ENCODE measurements at places on chromosomes 11 and 22. TPM values are rescaled to one million over a fixed set of nuclear protein-coding genes. Genes with fewer than 3 reads are reported as not detected.
A peak's percentile ranks its signal among the peaks of the same experiment; 100 is the strongest.

DNA sequence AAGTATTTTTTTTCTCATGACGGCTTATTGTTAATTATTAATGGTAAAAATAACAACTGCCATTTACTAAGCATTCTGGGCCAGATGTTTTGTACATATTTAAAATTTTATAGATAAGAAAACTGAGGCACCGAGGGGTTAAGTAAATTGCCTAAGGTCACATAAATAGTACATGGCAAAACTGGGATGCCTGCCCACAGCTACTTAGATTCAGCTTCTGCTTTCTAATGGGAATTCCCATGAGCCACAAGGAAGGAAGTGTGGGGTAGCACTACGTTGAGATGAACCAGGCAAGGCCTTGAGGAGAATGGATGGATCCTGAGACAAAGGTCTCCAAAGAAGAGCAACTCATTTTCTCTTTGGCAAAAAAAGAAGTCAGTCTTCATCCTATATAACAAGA lies 11.9 kb upstream of the PHF21A start:
- no peak for DNase-seq

DNA sequence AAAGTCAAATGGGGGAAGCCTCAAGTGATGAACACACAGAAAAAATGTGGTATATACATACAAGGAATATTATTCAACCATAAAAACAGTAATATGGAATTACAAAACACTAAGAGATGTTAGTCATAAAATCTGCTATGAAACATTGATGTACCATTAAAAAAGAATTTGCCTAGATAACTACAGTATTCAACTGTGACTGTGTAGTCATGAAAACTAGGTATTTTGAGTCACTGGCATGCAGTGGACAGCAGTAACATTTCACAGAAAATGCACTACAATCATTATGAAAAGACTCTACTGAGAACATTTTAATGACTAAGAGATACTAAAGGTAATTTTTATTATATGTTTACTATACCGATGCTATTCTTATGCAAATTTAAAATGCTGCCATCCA lies 11.7 kb downstream of the ZNF195 start:
- DNase-seq: no peak

Gene TEAD1
- total RNA-seq: 121 TPM

DNA sequence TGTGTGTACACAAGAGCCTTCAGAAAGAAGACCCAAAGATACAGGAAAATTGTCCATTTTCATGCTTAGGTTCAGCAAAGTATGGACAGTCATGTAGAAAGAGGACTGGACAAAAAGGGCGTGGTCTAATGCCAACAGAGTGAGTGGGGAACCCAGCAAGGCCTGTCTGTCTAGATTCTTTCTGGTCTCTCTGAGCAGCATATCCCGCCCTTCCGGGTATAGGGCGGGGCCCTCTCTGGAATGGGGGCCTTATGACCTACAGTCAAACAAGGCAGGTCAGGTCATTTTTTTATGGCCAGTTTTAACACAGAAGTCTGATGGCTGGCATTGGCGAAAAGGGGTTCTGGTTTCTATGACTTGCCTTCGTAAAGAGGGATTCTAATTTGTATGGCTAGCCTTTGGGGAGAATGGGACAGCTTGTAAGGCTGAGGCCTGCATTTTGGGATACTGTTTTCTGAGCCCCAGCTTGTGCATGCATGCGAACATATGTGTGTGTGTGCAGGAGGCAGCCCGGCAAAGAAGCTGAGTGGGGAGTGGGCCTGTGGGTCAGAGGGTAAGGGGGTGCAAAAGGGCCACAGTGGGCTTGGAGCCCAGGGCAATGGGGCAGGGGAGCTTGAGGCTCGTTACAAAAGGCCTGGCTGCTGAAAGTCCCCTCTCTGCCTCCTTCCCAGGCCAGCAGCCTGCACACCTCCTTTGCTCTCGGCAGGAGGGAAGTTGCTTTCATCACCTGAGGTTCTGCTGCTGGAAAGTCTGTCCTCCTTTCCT lies 130.5 kb upstream of the B3GAT1 start:
- DNase-seq: no peak

DNA sequence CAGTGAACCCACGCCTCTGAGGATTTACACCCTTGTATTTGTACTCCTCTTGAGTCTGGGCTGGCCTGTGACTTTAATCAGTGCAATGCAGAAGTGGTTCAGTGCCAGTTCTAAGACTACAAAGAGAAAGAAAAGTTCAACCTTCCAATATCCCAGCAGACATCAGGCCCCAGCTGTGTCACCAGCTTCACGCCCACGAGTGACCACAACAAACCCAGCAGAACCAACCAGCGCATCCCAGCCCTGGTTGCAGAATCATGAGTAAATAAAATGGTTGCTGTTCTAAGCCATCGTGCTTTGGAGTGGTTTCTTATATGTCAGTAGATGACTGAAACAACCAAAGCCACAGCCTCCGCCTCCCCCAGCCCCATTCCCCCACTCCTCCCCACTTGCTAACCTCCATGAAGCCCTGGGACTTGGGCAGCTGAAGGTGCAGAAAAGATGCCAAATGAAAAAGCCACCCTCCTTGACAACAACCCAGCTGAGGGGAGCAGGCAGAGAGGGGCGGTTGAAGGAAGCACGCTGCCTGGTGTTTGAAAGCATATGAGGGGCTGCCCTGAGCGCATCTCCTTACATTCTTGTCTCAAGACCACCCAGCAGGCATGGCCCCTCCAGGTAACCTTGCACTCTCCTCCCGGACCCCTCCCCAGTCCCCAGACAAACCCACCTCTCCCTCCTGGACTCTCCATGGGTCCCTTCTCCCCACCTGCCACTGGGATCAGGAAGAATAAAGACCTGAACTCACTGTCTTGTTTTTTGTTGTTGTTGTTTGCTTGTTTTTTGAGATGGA lies 20.9 kb downstream of the TSKU start:
- no peak for DNase-seq

DNA sequence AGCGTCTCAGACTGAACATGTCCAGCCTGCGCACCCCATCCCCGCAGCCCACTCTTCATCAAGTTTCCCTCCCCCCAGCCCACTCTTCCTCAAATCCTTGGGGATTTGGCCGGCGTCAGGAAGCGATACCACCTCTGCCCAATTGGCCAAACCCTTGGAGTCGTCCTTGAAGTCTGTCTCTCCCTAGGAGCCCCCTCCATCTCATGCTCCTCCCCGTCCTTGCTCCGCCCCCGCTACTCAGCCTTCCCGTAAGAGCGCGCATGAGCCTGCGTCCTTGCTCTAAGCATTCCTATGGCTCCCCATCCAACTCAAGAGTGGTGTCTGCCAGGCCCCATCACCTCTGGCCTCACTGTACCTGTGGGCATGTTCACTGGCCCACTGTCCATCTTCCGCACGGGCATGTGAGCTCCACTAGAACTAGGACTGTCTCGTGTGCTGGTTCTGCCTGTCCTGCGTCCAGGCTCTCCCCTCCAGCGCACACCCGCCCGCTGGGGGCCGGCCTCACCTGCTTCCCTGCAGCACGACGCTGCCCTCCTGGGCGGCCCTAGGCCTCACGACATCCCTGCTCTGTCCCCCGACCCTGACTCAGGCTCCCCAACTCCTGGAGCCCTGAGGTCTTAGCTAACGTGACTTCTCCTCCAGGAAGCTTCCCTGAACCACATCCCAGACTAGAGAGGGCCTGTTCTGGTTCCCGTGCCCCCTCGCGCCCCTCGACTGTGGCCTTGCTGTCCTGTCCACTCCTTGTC lies 30.5 kb upstream of the TTLL12 start:
- DNase-seq: no peak

DNA sequence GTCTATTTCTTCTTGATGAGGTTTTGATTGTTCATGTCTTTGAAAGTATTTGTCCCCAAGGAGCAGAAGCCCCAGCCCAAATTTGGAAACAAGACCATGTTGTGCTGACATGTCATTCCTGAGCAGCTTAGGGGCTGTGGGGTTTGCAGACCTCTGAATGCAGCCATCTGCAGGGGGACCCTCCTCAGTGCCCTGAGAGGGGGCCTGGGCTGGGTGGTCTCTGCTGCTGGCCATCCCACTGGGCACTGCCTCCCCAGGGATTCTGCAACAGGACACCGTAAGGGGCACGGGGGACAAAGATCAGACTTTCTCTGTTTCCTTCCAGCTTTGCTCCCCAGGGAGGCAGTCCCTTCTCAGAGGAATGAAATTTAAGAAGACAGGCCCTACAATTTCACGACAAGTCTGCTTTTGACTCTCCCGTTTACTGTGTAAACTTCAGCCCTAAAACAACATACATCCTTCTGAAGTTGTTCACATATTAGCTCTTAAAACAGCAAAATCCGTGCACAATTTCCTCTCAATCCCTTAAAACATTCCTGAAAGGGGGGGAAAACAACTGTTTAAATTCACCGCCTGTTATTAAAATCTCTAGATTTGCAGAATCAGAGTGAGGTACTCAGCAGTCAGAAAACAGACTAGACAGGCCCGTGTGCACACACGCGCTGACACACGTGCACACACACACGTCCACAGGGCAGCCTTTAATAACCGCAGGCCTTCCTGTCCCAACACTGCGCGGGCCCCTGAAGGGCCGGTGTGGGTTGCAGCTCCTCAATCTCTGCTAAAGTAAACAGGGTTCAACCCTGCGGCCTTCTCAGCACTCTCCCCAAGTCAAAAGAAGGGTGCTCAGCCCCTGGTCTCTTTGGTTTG lies 109.8 kb downstream of the KCNQ1 start:
- DNase-seq: peak; percentile 11

Gene BTG4
- not detected for total RNA-seq

Gene MISFA
- total RNA-seq: 10.7 TPM

- DNase-seq: no peak
Measured at GRCh38 chr11:41878095-41878494, 418.6 kb upstream of the LRRC4C start.

Gene SPI1
- total RNA-seq: 8.3 TPM

DNA sequence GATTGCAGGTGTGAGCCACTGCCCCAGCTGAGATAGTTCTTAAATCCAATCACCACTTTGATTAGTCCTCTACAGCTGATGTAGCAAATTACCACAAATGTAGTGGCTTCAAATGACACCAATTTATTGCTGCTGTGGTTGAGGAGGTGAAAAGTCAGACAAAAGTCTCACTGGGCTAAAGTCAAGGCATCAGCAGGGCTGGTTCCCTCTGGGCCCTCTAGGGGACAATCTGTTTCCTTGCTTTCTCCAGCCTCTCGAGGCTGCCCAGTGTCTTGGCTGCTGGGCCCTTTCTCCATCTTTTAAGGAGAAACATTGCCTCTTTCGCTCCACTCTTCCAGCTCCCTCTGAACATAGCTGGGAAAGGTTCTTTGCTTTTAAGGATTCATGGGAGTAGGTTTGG lies 50.5 kb upstream of the SHANK2 start:
- no peak for DNase-seq

DNA sequence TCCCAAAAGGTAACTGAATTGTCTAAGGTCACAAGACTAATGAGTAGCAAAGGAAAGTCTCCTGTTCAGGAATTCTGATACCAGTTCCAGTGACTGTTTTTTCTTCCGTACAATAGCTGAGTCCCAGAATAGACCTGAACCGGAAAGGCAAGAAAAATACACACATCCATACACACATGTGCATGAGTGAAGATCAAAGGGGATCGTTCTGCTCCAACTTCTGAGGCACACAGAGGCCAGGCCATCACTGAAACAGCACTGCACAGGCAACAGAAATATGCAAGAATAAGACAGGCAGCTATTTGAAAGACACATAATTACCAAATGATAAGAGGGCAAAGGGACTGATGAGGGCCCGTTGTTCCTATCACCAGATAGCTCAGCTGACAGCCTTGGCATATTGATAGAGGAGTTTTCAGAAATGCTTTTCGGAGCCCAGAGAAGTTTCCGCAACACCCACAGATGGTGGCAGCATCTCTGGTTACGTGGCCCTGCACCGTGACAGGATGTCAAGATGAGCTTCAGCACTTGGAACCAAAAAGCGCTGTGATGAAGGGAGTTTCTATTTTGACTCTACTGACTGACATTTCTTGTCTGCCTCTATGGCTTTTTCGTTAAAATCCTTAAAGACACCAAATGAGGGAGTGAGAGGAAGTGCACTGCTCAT lies 280.6 kb downstream of the LARGE1 start:
- DNase-seq: no peak

Gene IGSF9B
- 44.1 TPM for total RNA-seq

DNA sequence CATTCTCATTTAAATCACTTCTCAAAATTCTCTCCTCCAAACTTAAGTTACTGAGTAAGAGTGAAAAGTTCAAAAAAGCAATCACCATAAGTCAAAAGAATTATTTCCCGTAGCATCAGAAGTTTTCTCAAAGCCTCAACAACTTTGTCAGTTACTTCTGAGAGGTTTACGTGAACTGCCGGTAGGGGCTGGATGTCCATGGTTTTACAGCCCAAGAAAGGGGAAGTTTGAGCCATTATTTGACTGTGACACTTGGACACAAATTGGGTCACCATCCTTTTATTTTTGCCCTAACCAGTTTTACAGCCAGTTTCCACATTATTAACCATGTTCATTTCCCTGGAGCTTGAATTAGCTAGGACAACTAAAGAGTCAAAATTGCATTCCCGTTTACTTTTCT lies 7.5 kb downstream of the POU2AF3 start:
- DNase-seq: no peak

DNA sequence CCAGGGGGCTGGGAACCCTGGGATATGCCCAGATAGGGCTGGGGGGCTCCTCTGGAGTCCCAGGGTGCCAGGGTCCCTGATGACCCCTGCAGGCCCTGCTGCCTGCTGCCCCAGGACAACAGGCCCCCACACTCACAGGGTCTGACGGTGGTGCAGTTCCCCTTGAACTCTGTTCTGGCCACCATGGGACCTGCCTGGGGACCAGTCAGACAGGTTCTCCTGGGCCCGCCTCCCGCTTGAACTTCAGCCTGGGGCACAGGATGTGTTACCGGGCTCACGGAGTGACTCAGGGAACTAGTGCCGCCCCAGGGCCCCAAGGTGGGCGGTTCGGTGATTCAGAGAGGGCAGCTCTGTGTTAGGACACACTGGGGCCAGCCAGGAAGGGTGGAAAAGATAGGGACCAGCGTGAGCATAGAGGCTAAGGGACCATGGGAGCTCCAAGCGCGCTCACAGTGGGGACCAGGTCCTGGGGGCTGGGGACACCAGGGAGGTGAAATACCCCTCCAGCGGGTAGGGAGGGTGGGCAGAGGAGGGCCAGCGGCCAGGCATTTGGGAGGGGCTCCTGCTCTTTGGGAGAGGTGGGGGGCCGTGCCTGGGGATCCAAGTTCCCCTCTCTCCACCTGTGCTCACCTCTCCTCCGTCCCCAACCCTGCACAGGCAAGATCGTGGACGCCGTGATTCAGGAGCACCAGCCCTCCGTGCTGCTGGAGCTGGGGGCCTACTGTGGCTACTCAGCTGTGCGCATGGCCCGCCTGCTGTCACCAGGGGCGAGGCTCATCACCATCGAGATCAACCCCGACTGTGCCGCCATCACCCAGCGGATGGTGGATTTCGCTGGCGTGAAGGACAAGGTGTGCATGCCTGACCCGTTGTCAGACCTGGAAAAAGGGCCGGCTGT lies 21.5 kb upstream of the TXNRD2 start:
- DNase-seq: no peak

- no peak for DNase-seq
Measured at GRCh38 chr11:31643857-31644256, 134.3 kb downstream of the ELP4 start.

- no peak for DNase-seq
Measured at GRCh38 chr11:134613646-134614045, 201.6 kb upstream of the B3GAT1 start.

GRCh38 chr11:25057861-25058260 lies 561.0 kb downstream of the LUZP2 start:
- DNase-seq: no peak

Data from left ventricle myocardium inferior (tissue), 1 donor.